ENCODE measurements at places on chromosomes 1 and 21.

- no peak for DNase-seq
These were observed 45.9 kb downstream of the BARHL2 start for GRCh38 chr1:90671251-90671650.

GRCh38 chr21:25518491-25518911 is 88.8 kb downstream of the MRPL39 start:
- peak; percentile 2 for DNase-seq

- DNase-seq: no peak
These were observed 7.0 kb downstream of the DSTYK start for GRCh38 chr1:205204552-205204951.

GRCh38 chr1:202959276-202959620 is 1.1 kb upstream of the ADIPOR1 start:
- DNase-seq: no peak

DNA sequence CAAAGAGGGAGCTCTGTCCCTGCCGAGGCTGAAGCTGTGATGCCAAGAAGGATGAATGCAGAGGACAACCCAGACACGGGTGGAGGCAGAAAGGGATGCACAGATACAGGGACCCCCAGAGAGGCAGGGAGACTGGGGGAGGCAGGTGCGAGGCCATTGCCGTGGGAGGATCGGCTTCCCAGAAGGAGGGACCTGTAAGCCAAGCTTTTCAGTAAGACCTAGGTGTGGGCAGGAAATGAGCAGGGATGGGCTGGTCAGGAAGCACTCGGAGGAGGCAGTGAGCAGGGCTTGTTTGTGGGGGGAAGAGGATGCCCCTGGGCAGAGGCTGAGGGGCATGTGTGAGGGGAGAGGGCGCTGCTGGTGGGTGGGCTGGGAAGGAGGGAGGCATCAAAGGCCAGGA is 67.7 kb upstream of the WNT4 start:
- no peak for DNase-seq

GRCh38 chr1:224211206-224211962 is 28.3 kb downstream of the DEGS1 start:
- DNase-seq: peak; percentile 73

DNA sequence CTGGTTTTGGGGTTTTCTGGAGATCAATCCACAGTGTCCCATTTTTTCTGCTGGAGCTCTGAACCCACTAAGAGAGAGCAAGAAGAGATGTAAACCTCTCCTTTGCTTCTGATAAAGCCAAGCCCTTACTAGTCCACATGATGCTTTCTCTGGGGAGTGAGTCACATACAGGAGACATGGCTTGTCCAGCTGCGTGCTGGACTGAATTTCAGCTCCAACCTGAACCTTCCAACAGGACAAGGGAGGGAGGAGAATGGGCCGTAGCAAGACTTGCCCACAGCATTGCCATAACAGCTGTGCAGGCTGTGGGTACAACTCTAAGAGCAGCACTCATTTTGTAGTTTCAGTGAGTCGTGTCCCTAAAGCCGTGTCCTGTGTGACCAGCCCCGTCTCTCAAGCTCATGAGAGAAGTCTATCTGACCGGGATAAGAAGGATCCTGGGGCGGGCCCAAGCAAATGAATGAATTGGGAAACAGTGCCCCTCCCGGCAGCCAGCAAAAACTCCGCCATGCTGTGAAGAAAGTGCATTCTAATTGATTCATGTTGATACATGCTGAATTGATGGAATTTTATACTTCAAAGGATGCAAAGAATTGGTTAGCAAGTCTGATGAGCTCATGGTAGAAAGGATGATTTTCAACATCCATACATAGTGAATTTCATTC is 195.2 kb downstream of the GABPA start:
- DNase-seq: no peak

GRCh38 chr1:30250338-30250983 is 472.9 kb downstream of the MATN1 start:
- no peak for DNase-seq
